ENCODE measurements at places on chromosomes 4 and X.

DNA sequence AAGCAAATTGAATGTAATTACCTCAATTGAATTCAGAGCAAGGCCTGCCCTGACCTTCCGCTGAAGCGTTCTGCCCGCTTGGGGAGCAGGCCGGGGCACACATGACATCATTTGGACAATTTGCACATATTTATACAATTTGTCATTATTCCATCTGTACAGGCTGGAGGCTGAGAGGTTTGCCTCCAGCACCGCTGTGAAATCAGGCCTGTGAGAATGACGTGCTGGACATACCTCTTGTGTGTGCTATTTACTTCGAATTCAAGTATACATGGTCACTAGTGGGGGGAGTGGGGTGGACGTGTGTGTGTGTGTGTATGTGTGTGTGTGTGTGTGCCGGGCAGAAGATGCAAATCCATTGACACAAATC is 285.6 kb downstream of the SHOX start:
- no peak for DNase-seq

DNA sequence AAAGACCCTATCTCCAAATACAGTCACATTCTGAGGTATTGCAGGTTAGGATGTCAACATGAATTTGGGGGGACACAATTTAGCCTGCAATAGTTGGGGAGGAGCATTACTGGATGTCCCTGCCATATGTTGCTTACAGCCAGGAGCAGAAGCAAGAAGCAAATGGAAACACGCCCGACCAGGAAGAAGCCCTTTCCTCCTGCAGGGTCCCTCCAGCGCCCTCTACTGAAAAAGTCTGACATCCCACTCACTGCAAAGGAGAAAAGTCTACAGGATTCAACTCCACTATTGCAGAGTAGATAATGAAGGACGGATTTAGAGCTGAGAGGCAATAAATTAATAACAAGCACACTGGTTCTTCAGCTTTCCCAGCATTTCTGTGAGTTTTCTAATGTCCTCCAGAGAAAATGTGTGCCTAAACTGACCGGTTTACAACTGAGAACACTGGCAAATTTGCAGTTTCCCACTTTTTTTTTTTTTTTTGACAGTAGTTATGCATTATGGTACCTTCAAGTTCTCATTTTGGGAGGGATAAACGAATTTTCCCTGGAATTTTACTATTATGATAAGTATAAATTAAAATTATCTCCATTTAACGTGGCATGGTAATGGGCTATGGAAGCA is 31.7 kb downstream of the COQ2 start:
- DNase-seq: peak; percentile 73

DNA sequence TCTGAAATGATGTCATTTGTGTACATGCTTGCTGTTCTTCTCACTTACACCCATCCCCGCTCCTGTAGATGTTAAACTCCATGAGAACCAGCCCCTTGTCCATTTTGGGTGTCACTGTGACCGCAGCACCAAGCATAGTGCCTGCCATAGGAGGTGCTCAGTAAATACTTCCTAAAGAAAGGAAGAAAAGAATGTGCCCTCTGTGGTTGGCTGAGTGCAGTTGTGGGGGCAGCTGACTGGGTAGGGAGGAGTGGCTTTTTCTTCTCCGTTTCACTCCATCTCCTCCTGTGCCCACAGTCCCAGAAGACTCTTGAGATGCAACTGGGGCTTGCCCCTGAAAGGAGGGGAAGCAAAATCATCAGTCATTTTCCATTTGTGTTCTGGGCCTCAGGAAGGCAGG is 25.5 kb downstream of the PHEX start:
- no peak for DNase-seq

DNA sequence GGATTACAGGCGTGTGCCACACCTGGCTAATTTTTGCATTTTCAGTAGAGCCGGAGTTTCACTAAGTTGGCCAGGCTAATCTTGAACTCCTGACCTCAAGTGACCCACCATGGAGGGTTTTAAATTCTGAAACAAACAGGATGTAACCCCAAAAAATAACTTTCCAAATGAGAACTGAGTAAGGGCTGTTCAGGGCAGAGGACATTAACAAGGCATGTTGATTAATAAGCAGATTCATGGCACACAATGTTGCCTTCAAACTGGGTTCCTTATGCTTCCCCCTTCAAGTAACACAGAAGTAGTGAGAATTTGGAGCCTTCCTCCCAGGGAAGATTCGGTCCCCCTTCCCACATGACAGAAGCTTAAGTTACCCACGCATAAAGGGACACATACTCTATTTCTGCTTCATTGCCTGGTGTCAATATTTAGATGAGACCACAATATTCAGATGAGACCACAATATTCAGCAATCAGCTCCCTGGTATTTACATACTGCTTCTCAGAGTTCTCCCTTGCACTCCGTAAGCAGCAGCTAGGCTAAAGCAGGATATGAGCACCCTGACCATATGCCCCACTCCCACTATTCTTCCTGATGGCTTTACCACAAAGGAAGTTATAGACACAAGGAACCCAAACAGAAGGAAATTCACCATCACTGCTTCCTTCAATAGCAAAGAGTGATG is 21.4 kb downstream of the GRSF1 start:
- DNase-seq: peak; percentile 18

DNA sequence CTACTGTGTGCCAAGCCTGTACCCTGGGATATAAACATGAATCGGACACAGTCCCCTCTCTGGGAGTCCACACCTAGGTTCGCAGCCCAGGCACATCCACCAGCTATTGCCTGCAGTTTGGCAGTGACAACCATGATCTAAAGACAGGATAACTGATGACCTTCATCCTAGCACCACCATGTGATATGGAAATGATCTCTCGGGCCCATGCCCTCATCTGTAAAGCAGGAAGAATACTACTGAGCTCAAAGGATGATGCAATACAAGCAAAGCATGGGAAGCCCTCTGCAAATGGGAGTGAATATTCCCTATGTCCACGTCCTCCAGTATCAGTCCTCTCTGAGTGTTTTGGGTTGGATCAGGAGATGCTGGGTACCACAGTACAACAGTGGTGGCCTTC is 80.9 kb upstream of the MSX1 start:
- no peak for DNase-seq

GRCh38 chr4:173333658-173334084 is 487 bp downstream of the HMGB2 start:
- no peak for DNase-seq

DNA sequence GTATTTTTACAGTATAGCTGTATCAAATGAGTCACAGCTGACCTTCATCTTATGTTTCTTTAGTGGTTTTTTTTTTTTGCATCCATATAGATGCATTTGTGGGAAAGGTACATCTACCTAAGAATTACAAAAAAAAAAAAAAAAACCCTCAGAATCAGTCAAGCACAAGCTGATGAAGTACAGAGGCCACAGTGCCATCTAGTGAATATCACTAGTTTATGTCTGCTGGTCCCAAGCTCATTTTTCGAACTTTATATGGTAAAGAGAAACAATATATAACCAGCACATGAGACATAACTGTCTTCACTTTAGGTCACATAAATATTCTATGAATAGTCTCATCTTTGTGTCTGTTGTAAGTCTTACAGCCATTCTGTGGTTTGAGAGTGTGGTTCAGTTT is 220.1 kb downstream of the DLG3 start:
- peak; percentile 24 for DNase-seq

- no peak for DNase-seq
These were observed 140.0 kb upstream of the BCOR start for GRCh38 chrX:40237731-40238178.

- no peak for DNase-seq
These were observed 64.0 kb downstream of the SMAD1 start for GRCh38 chr4:145545538-145546174.

DNA sequence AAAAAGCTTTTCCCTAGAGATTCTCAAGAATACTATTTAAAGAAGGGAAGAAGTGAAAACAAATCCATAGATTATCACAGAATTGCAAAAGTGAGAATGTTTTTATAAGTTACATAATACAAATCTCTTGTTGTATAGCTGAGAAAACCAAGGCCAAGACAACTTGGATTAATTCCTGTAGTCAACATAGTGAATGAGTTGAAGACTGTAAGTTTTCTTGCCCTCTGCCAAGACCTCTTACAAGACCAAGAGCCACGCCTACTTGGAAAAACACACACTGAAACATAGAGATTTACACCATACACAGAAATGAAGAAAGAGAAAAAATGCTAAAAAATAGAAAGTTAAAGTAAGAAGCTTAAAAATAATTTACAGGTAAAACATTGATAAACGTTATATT is 2024.0 kb downstream of the PCDH7 start:
- no peak for DNase-seq

GRCh38 chr4:119508281-119508680 is 120.3 kb downstream of the PDE5A start:
- no peak for DNase-seq

DNA sequence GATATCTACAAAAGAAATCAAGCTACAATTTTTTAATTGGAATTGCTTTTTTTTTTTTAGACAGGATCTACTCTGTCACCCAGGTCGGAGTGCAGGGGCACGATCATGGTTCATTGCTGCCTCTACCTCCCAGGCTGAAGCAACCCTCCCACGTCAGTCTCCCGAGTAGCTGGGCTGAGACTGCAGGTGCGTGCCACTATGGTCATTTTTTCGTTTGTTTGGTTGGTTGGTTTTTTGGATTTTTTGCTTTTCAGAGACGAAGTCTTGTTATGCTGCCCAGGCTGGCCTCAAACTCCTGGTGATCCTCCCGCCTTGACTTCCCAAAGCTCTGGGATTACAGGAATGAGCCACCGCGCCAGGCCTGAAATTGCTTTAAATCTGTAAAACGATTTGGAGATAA is 15.6 kb downstream of the RGN start:
- no peak for DNase-seq

DNA sequence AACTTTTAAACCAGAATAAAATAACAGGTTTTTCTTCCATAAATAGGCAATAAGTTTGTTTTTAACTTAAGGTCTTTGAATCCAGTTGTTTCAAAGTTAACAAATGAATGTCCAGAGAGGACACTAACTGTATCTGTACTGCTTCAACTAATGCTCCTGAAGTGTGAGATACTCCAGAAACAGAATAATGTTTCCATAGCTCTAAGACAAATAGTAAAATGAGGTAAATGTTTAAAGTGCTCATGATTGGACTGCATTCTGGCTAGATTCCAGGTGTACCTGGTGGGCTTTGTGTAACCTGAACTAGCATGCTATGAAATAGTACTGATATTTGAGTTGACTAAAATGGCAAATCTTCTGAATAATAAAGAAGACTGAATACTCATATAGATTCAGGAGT is 51.7 kb downstream of the METTL14 start:
- DNase-seq: no peak

DNA sequence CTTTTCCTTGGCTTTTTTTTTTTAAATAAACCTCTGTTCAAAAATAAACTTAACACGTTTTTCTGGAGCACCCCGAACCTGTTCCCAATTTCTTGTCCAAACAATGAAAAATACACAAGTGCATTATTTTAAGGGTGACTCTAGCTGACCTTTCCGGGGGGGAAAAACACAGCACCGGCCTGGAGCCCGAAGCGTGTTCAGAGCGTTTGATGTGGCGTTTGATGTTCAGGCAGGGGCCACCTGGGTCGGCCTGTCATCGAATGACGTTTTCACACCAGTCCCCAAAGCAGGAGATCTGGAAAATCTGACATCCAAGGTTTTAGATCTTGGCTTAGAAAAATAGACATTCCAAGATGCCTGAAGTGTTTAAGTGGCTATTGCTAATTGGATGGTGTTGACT is 282.1 kb downstream of the SHOX start:
- no peak for DNase-seq

GRCh38 chr4:15254236-15254880 is 173.5 kb upstream of the C1QTNF7 start:
- DNase-seq: no peak

DNA sequence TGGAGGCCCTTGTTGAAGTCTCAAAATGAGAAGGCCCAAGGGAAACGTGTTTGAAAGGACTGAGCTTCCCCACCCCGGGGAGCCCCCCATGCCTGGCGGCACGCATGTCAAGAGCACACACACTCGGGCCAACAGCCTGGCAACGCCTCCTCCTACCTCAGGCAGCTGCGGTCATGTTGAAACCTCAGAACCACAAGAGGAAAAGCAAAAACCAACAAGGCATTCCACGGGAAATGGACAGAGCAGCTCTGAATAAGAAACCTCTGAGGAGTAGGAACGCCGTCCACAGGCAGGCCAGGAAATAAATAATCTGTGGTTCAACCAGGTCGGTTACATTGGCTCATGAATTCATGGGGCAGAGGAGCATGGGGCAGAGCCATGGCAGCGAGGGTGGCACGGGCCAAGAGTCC is 95.7 kb upstream of the AFAP1 start:
- DNase-seq: peak; percentile 58

- DNase-seq: no peak
These were observed 32.9 kb downstream of the SLC39A8 start for GRCh38 chr4:102312417-102312816.

- DNase-seq: no peak
These were observed 144.1 kb downstream of the FRYL start for GRCh38 chr4:48635980-48636379.

DNA sequence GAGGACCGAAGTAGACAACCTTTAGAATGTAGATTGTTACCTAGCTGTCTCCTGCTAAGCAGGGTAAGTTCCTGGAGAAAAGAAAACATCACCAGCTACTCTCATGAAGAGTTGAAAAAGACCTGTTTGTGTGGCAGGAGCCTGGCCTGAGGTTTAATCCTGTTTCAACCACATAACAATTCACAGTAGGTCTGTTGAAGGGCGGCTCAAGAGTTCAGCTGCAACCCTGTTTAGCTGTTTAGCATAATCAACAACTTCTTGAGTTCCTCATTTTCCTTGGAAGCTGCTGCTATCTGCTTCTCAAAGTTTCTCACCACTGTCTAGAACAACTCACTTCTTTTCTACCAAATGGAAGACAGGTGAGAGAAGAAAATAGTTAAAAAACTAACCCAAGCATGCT is 170.4 kb upstream of the TET2 start:
- no peak for DNase-seq

- no peak for DNase-seq
These were observed 78.3 kb downstream of the PARM1 start for GRCh38 chr4:75011131-75011795.

DNA sequence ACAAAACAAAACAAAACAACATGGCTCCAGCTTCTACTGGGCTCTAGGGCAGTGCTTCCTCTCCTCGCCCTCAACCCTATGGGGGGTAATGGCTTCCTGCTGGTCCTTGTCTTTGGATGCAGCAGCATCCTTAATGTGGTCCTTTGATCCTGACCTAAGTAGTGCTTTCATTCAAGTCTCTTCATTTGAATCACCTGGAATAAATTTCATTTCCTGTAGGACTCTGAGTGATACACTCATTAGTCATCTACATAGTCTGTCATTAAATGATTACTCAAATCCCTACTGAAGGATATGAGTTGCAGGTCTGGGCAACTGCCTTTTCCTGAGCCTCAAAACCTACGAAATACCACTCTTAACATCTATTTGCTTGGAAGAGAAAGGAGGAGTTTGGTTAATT is 54.5 kb downstream of the RHOH start:
- DNase-seq: no peak

Data from Jurkat, Clone E6-1 (cell line).